ENCODE measurements at places on chromosomes 7 and 10.

GRCh38 chr10:76297358-76297757, 865.9 kb downstream of the LRMDA start:
- DNase-seq: no peak

DNA sequence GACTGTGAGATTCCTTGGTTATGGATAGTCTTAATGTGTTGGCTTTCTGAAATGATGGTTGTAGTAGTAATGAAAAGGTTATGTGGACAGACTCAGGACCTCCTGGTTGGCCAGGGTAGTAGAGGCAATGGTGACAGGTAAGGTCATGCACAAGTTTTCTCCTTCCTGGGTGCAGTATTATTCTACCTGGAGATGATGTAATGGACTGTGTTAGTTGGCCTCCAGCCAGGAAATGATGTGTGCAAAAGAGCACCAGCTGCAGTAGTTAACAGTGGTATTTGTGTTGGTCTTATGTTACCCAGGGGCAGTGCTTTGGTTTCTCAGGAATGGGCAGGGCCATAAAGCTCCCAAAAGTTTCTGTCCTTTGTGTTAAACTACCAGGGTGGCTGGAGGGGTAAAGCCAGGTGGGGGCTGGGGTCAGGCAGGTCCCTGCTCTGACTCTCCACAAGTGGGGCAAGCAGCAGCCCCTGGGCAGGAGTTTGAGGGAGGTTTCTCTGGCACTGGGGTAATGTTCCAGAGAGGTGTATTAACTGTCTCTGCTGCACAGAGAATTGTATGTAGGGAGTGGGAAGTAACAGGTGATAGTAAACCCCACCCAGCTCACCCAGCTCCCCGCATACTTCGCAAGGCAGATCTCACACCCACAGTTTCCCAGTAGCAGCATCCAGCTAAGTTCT, 36.3 kb downstream of the GPR22 start:
- no peak for DNase-seq

GRCh38 chr10:106705681-106706100, 458.8 kb downstream of the SORCS1 start:
- DNase-seq: peak; percentile 69

DNA sequence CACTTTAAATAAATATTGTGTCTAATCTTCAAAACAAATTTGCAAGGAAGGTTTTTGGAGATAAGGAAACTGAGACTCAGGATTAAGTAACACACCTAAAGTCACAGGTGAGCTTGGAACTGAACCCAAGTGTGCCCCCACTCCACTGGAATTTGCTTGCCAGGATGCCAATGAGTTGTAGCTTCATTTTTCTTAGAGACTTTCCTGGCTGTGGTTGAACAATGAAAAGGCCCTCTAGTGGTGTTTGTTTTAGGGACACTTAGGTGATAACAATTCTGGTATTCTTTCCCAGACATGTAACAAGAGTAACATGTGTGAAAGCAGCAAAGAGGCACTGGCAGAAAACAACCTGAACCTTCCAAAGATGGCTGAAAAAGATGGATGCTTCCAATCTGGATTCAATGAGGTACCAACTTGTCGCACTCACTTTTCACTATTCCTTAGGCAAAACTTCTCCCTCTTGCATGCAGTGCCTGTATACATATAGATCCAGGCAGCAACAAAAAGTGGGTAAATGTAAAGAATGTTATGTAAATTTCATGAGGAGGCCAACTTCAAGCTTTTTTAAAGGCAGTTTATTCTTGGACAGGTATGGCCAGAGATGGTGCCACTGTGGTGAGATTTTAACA, 1.5 kb downstream of the IL6 start:
- peak; percentile 17 for DNase-seq

DNA sequence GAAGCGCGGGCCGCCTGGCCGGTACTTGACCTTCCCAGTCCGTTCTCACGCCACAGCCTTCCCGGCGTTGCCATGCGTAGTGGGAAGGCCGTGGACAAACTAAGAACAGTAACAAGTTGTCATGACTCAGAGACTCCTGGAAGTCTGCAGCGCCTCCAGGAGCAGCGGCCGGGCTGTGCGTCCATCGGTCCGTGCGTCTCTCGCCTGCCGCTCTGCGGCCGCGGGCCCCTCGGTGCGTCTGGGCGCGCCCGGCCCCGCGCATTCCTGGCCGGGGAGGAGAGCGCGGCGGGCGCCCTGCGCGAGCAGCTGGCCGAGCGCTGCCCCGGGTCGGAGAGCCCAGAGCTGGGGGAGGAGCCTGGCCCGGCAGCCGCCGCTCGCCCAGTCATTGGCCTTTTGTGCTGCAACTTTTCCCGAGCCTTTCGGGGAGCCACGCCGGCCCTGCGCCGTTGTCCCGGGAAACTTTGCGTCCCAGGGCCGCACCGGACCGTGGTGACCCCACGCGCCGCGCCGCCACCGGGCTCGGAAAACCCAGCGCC, 123.7 kb downstream of the TACC2 start:
- peak; percentile 44 for DNase-seq

DNA sequence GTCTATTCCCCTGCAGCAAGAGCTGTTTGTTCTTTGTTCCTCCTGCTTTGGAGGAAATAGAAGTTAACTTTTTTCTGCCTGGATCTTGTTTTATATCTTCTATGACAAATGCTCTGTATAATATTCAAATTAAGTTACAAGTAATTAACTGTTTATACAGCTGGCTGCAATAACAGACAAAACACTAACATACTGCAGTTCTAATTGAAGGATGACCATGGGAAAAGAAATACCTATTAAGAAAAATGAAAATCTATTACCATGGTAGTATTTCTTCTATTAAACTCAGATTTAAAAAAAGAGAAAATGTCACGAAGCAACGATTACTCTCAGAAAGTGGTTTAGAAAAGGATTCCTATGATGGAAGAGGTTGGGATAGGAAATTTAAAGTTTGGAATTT, 213.8 kb upstream of the PLXNA4 start:
- no peak for DNase-seq

DNA sequence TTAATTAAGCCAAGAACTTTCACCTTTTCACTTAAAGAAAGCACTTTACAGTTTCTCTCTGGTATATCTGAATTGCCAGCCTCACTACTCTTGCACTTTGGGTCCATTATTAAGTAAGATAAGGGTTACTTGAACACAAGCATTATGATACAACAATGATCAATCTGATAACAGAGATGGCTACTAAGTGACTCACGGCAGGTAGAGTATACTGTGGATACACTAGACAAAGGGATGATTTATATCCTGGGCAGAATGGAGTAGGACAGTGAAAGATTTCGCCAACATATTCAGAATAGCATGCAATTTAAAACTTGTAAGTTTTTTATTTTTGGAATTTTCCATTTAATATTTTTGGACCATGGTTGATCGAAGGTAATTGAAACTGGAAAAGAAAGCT, 34.3 kb upstream of the ITGB8 start:
- DNase-seq: no peak

DNA sequence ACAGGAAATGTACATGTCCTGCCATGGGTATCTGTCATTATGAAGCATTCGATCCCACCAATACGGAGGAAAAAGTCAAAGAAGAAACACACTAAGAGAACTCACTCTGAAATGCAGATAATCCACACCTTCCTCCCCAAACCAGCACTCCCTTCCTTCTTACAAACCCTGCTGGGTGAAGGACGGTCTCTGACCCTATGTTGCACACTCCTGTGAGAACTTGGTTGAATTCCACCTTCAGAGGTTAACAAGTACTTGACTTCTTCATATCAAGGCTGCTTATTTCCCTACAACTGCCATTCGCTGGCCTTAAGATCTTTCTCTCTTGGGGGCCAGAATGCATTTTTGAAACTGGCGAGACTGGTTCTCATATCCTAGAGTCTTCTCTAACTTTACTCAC, 16.6 kb downstream of the YWHAG start:
- DNase-seq: no peak

GRCh38 chr10:97882142-97883091, 32.8 kb downstream of the GOLGA7B start:
- no peak for DNase-seq

DNA sequence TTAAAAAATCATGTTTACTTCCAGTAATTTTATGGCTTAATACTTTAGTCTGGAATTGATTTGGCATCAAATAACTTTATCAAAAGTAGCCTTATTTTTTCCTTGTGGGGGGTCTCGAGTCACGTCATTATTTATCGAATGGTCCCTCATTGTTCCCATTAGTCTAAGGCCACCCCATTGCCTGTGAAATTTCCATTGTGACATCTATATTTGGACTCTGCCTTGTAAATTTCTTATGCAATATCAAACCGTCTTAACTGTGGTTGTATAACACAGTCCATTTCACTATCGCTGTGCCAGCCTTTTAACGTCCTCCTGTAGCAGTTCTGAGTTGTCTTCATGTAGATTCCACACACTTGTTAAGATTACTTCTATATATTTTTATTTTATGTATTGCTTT, 103.9 kb upstream of the RET start:
- DNase-seq: peak; percentile 41

- DNase-seq: no peak
Observed at GRCh38 chr7:85061456-85061855, 125.4 kb downstream of the SEMA3D start.

- DNase-seq: peak; percentile 27
Observed at GRCh38 chr10:12041766-12042408, 722 bp downstream of the UPF2 start.

GRCh38 chr10:14601872-14602725, 172.6 kb downstream of the FAM107B start:
- peak; percentile 88 for DNase-seq

GRCh38 chr7:77913977-77914607, 115.5 kb downstream of the PHTF2 start:
- DNase-seq: no peak

- DNase-seq: no peak
Observed at GRCh38 chr7:117776224-117776623, 97.0 kb downstream of the CTTNBP2 start.

DNA sequence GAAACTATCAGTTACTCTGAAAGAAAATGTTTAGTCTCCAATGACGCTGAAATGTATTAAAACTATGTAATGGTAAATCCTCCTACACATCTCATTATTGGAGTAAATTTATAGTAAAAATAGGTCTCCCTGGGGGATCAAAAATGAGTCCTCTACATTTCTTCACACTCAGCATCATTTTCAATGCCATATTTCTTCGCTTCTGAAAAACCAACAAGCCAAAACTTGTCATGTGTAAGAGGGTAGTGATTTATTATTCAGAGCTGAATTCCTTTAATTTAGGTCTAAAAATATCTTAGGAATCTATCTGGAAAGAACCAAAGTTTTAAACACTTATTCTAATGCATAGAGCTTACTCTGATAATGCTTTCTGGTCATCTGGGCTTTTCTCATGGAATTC, 3.0 kb downstream of the PDK4 start:
- DNase-seq: no peak

- no peak for DNase-seq
Observed at GRCh38 chr10:11161910-11162309, 144.2 kb downstream of the CELF2 start.

GRCh38 chr7:73443548-73444255, 10.1 kb downstream of the FZD9 start:
- no peak for DNase-seq

DNA sequence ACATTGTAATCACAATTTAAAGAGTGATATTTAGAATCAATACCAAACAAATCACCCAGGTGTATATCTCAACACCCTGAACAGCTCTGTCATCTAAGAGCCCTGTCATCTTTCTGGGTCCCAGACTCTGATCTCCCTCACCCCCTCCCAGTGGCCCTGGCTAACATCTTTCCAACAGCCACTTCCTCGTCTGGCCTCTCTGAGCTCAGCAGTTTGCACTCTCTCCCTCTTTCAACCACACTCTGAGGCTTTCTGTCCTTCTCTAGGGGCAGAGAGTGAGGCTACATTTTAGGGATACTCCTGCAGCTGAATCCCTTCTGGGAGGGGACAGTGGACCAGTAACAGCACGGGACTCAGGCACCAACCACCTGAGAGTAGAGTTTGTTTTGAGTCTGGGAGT, 17.1 kb upstream of the PRRT4 start:
- DNase-seq: no peak

DNA sequence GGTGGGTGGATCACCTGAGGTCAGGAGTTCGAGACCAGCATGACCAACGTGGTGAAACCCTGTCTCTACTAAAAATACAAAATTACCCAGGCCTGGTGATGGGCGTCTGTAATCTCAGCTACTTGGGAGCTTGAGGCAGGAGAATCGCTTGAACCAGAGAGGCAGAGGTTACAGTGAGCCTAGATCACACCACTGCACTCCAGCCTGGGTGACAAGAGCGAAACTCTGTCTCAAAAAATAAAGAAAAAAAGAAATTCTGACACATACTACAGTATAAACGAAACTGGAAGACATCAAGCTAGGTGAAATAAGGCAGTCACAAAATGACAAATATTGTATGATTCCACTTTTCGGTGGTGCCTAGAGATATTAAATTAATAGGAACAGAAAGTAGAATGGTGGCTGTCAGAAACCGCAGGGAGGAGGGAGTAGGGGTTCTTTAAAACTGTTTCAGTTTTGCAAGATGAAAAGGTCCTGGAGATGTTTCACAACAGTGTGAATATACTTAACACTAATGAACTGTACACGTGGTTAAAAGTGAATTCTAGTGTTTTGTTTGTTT, 23.2 kb downstream of the PILRA start:
- DNase-seq: peak; percentile 87

DNA sequence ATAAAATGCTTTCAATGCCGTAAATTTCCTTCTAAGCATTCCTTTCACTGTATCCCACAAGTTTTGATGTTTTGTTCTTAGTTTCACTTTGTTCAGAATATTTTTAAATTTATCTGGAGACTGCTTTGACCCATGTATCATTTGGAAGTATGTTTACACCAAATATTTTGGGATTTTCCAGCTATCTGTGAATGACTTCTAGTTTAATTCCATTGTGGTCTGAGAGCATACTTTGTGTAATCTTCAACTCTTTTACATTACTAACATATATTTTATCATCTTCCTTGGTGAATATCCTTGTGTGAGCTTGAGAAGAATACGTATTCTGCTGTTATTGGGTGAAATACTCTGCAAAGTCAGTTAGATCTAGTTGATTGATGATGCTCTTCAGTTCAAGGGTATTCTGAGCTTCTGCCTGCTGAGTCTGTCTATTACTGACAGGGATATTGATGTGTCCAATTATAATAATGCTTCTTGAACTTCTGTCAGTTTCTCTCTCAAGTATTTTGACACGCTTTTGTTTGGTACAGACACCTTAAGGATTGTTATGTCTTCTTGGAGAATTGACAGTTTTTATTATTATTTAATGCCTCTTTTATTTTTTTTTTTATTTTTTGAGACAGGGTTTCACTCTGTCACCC, 31.6 kb downstream of the MKLN1 start:
- DNase-seq: no peak

DNA sequence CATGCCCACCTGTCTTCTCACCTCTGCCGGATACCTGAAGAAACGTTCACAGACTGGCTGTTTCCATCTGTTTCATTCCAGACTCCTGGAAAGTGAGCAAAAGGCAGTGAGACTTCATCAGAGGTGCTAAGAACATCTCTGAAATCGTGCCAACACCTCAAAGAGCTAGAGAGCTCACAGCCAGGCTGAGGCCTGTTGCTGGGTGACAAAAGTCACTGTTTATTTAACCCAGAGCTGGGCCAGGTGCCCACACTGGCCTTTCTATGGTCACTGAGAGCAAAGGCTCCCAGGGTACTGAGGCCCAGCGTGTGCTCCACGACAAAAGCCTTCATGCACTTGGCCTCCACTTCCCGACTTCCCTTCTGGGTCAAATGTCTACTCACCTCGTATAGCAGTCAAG, 3.7 kb upstream of the NANOS1 start:
- no peak for DNase-seq

- no peak for DNase-seq
Observed at GRCh38 chr7:122468945-122469344, 164.4 kb upstream of the FEZF1 start.
